Neural crest cell (in vitro differentiated cells): ENCODE measurements at places on chromosomes 7 and 10.

- no peak for DNase-seq
Measured at GRCh38 chr10:43377424-43377883, 6.0 kb downstream of the FXYD4 start.

DNA sequence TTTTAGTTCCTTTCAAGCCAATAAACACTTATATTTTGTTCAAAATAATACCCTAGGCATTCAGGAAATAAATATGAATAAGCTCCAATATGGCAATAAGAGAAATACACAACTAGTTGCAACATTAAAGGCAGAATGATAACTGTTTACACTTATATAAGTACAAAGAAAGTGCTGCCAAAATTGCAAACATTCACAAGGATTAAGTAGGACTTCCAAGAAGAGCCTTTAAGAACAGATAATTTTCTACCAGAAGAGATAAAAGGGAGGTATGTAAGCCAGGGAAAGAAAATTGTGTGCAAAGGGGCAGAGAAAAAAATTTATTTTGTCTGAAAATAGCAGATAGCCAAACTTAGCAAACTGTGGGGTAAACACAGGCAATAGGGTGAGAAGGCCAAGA lies 83.8 kb downstream of the CTNNA3 start:
- DNase-seq = no peak

GRCh38 chr10:118501637-118502440 lies 93.6 kb downstream of the PRLHR start:
- DNase-seq = no peak

GRCh38 chr10:27541796-27542729 lies 38.0 kb downstream of the RAB18 start:
- DNase-seq = no peak

DNA sequence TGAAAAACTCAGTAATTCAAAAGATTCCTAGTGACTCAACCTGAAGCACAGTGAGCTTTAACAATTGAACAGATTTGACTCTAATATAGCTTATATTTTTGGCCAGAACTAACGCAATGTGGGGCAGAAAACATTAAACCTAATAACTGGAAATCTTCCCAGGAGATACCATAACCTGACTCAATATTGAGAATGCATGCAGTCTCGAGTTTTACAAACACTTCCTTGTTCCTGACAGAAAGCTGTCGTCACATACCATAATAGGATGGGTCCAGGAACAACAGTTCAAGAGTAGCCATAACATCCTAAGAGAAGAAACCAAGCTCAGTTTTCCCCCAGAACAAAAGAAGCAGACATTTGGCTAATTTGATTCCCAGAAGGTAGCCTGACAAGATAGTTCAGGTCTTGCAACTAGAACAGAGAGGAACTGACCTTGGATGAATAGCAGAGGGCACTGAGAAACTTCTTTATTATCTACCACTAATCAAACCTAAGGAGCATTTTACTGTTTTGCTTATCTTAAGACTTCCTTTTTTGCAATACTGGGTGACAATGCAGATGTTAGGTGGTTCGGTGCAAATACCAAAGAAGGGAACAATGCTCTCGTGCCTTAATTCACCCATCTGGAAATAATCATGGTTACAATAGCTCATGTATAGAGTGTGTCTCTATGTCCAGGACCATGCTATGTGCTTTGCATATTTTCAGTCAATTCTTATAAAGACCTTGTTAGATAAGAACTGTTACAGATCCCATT lies 38.6 kb upstream of the ACSL5 start:
- DNase-seq = no peak

GRCh38 chr10:10892290-10892875 lies 125.3 kb upstream of the CELF2 start:
- no peak for DNase-seq

DNA sequence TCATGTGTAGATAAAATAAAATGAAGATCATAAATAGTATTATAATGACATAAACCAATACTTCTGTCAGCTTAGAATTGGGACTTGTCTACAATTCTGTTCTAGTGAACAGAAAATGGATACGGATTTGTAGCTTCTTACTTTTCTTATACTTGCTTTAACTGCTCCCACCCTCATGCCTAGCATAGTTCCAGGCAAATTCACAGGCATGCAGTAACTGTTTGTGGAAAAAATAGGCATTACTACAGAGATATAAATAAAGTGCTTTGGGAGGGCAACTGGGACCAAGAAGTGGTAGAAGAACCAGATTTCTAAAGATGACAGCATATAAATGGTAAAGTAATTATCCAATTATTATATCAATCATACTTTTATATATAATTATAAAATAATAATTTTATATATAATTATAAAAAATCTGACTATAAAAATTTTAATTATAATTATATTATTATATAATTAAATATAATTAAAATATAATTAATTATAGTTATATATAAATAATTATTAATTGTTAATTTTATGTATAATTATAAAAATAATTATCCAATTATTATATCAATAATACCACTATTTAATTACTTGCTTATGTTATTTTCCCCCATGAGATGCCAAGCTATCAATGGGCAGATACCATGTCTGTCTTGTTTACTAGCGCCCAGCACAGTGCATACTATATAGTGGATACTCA lies 144.1 kb downstream of the NOC3L start:
- no peak for DNase-seq

- no peak for DNase-seq
Measured at GRCh38 chr10:113617086-113617485, 46.8 kb downstream of the NRAP start.

DNA sequence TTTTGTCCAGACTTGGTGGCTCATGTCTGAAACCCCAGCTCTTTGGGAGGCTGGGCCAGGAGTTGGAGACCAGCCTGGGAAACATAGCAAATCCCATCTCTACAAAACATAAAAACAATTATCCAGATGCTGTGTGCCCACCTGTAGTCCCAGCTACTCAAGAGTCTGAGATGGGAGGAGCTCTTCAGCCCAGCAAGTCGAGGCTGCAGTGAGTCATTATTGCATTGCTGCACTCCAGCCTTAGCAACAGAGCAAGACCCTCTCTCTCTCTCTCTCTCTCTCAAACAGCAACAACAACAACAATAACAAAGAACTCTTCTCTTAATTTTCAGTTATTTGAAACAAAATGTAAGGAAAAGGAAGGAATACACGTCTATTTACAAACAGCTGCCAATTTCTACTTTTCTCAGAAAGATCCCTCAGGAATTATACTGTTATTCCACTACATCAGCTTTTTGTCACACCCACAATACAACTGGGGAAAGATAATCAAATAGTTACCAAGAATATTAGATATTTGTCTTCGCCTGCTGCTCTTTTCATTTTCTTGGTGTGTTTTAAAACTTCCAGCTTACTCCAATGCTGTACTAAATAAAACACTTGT lies 5.1 kb upstream of the TSPAN12 start:
- no peak for DNase-seq

GRCh38 chr7:71982851-71983250 lies 429.3 kb downstream of the CALN1 start:
- DNase-seq = no peak

DNA sequence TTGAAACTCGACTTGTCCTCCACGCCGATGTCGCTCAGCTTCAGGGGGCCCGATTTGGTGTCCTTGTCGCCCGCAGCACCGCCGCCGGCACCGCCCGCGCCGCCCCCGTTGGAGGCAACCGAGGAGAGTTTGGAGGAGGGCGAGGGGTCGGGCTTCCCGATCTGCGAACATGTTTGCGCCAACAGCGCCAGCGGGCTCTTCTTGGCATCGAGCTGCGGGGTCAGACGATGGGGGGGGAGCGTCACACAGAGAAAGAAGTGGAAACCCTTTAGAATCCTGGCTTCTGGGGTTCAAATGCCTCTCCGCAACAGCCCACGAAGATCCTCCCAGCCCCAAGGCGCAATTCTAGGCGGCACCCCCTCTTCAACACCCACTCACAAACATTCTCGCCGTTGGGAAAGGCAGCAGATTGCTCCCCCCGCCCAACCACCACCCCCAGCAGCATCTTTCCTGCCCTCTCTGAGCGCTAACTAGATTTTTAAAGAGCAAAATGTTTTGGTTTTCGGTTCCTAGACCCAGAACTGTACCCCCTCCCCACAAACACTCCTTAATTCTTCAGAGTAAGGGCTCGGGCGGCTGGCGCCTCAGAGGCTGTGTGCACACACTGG lies 1.3 kb downstream of the ZNF503 start:
- DNase-seq = no peak
